Activated CD4-positive, alpha-beta T cell treated with anti-CD3 and anti-CD28 coated beads, Interleukin-2, amount 50 U/mL, for 16 hours (primary cell): ENCODE measurements at places on chromosomes 6 and 20.
A peak's percentile ranks its signal among the peaks of the same experiment; 100 is the strongest.

DNA sequence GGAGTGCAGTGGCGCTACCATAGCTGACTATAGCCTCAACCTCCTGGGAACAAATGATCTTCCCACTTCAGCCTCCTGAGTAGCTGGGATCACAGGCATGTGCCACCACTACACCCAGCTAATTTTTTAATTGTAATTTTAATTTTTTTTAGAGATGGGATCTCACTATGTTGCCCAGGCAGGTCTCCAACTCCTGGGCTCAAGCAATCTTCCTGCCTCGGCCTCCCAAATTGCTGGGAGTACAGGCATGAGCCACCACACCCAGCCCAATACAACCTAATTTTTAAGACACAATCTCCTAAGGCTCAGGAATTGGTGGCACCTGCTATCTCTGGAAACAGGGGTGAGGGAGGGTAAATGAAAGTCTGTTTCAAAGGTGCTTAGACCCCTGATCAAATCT lies 5.8 kb downstream of the ZBTB24 start:
- DNase-seq, result no peak

- DNase-seq, result no peak
Observed at GRCh38 chr6:20168690-20169089, 43.6 kb downstream of the MBOAT1 start.

- no peak for DNase-seq
Observed at GRCh38 chr6:131381709-131382093, 191.3 kb upstream of the ARG1 start.

DNA sequence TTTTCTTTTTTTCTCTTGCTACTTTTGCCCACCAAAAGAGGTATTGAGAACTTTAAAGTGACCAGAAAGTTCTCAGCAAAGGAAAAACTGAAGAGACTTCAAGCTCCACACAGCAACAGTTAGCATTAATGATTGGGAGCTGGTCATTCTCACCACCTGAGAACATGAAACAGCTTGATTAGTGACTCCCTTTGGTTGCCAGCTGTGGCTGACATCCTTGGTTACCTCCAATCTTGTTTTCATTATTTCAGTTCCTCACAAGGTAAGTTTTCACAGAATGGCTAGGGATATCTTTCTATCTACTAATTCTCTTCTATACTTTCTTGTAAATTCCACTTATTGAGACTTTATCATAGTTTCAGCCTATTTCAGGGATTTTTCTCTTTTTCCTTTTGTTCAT lies 427.9 kb downstream of the QKI start:
- no peak for DNase-seq

DNA sequence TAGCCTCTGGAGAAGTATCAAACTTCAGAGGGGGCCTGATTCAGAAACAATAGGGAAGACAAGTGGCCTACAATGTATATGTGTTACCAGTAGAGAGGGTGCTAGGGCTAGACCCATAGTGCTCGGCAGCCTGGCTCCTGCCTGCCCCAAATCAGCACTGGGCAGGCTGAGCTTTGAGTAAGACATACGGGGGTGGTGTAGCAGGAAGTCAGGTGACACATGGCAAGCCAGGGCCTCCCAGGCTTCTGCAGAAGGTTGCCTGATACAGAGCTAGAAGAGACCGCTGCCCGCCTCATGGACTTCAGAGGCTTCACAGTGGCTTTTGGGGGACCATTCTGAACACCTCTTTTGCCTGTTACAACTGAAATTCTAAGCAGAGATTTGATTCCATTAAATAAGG lies 43.4 kb downstream of the RALY start:
- peak; percentile 45 for DNase-seq

- DNase-seq, result no peak
Observed at GRCh38 chr6:117602899-117603588, 733 bp upstream of the GOPC start.

DNA sequence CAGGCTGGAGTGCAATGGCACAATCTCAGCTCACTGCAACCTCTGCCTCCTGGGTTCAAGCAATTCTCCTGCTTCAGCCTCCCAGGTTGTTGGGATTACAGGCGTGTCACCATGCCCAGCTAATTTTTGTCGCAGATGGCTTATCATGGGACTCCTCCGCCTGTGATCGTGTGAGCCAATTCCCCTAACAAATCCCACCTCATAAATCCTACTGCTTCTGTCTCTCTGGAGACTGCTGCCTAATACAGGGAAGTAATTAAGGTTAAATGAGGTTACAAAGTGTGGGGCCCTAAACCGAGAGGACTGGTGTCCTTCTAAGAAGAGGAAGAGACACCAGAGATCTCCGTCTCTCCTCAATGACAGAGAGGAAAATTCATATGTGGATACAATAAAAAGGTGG lies 52.0 kb downstream of the TRPC4AP start:
- DNase-seq, result no peak

DNA sequence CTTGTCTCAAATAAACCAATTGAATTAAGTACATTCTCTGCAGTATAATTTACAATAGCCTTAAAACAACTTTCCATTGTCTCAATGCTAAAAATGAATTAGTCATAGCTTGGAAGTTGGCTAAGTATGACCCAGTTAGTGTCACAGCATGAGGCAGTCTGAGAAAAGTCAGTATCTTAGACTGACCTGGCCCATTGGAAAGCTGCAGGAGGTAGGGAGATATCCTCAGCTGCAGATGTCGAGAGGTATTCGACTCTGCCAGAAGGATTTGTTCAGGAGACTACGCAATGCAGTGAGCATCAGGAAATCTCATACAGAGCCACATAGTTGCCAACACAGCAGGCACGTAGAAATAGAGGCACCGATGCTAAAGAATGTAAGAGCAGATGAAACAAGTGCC lies 350.9 kb upstream of the NRSN1 start:
- no peak for DNase-seq

- DNase-seq, result no peak
Observed at GRCh38 chr6:163455552-163455951, 41.0 kb downstream of the QKI start.

- no peak for DNase-seq
Observed at GRCh38 chr20:44901974-44902373, 7.9 kb upstream of the PABPC1L start.

- DNase-seq, result no peak
Observed at GRCh38 chr20:41249411-41250281, 67.9 kb downstream of the ZHX3 start.

GRCh38 chr20:36214684-36215256 lies 21.5 kb upstream of the AAR2 start:
- DNase-seq, result no peak

DNA sequence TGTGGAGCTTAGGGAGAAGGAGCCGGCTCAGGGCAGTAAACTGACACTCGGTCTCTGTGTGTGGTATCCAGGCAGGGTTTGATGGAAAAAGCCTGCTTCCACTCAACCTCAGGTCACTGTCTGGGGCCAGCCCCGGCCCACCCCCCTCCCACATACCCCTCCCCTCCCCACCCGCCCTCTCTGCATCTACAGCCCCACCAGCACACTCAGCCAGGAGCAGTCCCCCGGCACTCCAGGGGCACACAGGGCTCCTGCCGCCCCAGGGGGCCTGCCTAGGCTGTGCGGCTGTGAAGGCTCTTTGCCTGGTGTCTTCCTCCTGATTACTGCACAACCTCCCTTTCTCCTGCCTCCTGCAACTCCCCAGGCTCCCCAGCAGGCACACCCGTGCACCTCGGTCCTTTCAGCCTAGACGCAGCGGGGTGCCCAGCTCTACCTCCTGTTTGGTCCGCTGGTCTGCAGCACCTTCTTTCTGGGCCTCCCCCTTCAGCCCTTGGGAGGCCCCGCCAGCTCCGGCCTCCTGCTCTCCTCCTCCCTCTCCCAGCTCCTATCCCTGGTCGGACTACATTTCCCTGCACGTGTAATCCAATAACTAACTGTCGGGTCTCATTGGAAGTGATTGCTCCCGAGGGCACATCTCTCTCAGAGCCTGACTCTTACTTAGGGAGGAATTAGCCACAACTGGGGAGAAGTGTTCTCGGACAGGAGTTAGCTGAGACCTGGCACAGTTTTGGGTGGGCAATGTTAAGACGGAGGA lies 1.3 kb upstream of the FOXF2 start:
- no peak for DNase-seq

GRCh38 chr6:162591517-162591916 lies 136.0 kb downstream of the PRKN start:
- no peak for DNase-seq

DNA sequence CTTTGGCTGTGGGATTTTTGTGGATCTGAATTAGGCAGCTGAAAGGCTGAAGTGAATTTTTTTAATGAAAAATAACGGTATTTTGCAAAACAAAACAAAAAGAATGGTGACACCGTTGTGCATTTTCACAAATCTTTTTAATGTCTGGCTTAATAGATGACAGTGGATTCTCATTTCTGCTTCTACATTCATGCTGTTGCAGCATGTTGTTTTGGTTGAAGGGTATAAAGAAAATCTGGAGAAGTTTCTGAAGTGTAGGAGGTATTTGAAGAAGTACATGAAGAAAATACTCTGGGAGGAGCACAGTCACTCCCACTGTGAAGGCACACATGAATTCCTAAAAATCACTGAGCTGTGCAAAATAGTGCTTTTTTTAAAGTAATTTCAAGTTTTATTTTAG lies 3.1 kb upstream of the MAP3K5 start:
- no peak for DNase-seq

DNA sequence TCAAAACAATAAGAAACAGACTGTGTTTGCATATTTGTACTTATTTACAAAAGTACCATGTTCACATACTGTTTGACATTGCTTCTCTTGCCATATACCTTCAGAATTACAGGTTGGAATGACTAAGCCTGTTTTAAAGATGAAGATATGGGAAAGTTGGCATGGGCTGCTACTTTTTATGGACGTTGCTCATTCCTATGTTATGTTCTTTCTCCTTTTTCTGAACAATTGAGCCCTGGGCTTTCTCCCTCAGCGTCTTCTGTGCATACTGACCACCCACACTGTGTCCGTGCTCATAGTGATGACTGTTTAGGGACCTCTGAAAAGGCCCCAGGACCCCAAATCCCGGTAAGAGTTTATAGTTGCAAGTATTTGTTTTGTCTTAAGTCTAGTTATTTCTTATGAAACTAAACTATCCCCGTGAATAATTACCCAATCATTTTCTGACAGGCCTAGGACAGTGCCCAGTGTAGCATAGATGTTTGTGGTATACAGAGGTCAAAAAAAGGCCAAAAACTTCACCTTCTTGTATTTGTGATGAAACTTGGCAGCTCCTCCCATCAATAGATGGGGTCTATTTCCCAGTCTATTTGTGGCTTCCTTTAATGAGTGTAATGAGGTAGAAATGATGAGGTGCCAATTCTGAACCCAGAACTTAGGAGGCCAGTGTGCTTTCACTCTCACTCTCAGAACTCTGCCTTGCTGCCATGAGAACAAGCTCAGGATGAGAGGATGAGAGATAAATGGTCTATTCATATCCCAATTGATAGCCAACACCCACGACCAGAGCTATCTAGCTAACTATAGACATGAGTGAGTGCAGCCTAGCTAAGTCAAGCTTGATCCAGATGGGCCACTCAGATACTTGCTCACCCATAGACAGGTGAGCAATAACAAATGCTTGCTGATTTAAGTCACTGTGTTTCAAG lies 40.9 kb downstream of the GSTA4 start:
- peak; percentile 18 for DNase-seq

- DNase-seq, result no peak
Observed at GRCh38 chr20:58403272-58403671, 14.2 kb downstream of the VAPB start.

GRCh38 chr6:146135167-146135566 lies 106.3 kb downstream of the GRM1 start:
- DNase-seq, result no peak

GRCh38 chr20:33262658-33263065 lies 20.4 kb upstream of the BPIFB1 start:
- DNase-seq, result no peak

DNA sequence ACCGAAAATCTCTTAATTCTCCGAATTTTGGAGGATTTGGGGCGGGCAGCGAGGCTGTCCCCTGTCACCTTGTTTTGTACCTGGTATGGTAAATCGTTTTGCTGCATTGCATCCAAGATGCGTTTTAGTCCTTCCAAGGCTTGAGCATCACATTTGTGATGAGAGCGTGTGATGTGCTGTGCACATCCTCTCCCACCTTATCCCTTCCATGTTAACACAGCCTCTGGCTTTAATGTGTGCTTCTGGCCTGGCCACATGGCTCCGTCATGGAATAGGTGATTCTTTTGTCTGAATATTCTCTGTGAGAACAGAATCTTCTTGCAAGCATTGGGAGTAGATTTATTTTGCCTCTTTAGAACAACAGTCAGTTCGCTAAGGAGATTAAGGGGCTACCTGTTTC lies 763 bp downstream of the TMEM14A start:
- DNase-seq, result no peak

DNA sequence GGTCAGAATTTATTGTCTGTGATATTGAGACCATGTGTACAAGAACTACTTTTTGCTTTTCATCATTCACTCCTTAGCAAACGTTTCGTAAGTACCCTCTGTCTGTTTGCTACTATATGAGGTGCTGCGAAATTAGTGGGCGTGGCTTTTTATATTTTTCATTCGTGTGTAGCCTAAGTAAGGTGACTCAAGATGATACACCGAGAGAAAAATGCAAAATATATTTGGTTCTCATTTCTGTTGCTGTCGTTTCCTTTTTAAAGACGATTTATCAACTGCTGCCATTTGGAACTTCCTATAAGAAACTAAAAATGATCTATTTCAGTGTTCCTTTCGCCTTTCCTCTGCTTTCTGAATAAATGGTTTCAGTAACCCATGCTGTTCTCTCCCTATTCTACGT lies 61.2 kb downstream of the VAPB start:
- no peak for DNase-seq

GRCh38 chr6:167567142-167568033 lies 242.5 kb downstream of the TTLL2 start:
- no peak for DNase-seq

GRCh38 chr20:9999645-10000044 lies 35.1 kb upstream of the ANKEF1 start:
- DNase-seq, result no peak

GRCh38 chr20:52039790-52040189 lies 151.8 kb downstream of the ZFP64 start:
- no peak for DNase-seq

- DNase-seq, result no peak
Observed at GRCh38 chr6:46057792-46058191, 42.1 kb upstream of the CLIC5 start.
